ENCODE measurements at places on chromosomes 13 and 19.

GRCh38 chr13:49610176-49610575 is 18.1 kb upstream of the ARL11 start:
- DNase-seq, result no peak

DNA sequence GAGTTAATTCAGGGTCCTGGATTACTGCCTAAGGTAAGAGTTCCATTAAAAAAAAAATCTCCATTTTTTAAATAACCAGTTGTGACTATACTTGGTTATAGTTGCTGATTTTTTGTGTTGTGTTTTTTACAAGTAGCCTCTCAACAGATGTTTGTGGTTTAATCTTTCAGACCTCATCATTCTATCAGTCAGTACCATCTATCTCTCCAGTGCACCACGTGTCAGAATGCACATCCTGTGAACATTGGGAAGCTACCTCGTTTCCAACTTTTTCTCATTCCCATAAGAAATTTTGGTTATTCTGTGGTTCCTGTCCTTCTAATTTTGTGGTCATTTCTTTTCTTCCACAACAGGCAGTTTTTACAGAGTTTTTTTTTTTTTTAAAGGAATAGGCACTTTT is 39.2 kb downstream of the WDFY2 start:
- no peak for DNase-seq

DNA sequence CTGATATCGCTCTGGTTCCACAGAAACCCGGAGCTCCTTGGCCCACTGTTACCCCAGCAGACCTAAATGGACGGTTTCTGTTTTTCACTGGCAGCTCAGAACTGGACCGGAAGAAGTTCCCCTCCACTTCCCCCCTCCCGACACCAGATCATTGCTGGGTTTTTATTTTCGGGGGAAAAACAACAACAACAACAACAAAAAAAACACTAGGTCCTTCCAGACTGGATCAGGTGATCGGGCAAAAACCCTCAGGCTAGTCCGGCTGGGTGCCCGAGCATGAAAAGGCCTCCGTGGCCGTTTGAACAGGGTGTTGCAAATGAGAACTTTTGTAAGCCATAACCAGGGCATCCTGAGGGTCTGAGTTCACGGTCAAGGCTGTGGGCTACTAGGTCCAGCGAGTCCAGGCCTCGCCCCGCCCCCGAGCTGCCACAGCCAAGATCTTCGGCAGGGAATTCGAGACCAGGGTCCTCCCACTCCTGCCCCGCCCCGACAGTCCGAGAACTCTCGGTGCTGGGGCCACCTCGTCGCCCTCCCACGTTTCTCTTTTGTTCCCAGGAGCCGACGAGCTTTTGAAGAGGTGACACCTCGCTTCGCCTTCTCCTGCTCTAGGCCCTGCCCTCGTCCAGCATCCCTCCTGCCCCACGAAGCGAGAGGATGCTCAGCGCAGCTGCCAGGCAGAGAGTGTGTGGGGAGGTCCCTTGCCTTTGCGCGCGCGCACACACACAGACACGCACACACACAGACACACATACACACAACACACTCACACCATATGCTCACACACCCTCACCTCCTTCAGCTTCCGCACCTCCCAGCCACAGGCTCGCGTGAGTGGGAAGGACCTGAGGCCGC is 8.8 kb downstream of the ZIC2 start:
- no peak for DNase-seq

GRCh38 chr13:47129461-47129860 is 232.6 kb upstream of the HTR2A start:
- DNase-seq, result no peak

GRCh38 chr19:21147540-21147939 is 5.7 kb downstream of the ZNF431 start:
- DNase-seq, result no peak

GRCh38 chr13:51542346-51543242 is 41.7 kb upstream of the WDFY2 start:
- DNase-seq, result no peak

DNA sequence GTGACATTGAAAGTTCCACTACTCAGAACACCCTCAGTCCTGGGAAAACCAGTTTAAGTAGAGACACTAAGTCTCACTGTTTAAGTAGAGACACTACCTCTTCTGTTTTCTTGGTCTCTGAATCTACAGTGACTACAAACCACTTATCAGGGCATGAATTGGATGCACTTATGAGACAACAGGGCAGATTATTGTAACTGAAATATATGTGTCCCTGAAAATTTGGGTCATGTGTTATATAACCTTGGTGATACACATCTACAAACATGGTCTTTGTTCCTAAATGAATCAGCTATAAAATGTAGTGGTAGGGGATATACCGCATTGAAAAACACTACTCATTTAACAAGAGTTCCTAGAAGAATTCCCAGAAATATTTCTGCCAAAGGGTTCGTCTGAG is 55.7 kb downstream of the SERP2 start:
- no peak for DNase-seq

- no peak for DNase-seq
Observed at GRCh38 chr13:21913010-21913409, 242.1 kb downstream of the FGF9 start.

GRCh38 chr19:51387924-51388389 is at the start of gene LIM2:
Gene LIM2 (minus strand): TSS chr19:51387974. CDS start chr19:51387443, 531 bp downstream.
- no peak for DNase-seq

DNA sequence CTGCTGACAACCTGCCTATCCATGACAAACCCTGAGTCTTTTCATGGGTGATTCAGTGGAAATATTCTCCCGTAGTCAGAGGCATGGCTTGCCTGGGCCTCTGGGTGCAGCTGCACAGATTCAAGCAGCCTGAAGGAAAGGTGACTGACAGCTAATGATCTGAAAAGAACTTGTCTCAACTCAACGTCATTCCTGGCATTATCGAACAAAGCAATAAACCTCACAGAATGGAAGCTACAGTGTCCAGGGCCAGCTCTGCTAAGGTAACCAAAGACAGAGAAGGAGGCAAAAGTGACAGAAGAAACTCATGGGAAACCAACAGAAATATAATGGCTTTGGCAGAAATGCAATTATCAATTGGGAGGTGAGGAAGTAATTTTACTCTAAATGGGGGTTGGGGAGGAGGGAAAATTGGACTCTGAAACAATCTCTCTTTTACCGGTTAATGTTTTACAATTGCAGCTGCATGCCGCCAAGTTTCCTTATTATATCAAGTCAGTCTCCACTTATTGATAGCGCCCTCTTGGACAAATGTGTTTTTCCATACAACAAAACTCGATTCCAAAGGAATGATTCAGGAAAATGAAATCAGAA is 12.9 kb downstream of the STARD13 start:
- no peak for DNase-seq

DNA sequence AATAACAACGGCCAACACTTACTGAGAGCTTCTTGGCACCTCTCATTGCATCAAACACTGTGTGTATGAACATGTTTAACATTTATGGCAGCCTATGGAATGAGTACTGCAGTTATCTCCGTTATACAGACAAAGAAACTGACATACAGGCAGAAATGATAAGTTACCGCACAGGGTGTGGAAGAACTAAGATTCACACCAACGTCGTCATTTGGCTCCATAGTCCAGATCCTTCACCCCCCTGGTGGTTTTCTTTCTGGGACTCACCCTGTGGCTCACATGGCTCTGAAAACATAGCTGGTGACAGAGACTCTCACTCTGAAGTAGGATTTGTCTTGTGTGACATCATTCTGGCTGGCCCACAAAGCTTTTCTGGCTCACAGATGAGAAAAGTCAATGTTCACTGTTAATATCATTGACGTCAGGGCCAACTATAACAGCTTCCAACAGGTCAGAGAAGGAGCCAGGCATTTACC is 230.1 kb downstream of the DLEU7 start:
- DNase-seq, result no peak

DNA sequence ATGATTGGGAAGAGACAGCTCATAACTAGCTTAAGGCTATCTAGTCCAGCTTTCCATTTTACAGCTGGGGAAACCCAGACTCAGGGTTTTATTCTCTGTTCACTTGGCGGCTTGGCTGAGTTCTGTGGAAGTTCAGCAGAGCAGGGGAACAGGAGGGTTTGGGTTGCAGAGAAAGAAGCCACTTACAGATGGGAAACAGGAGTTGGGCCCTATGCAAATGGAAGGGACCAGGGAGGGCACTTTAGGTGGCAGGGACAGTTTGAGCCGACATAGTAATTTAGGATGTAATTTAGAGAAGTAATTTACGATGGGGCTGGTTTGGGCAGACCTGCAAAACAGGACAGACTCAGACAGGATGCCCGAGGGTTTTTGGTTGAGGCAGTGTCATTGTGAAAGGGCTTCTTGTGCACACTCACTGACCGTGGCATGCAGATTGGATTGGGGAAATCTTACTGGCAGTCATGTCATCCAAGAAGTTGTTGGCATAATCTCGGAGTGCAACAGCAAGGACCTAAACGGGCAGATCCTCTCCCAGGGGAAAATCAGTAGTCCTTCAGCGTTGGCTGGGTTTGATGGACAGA is 47.3 kb upstream of the GPR183 start:
- DNase-seq, result no peak

DNA sequence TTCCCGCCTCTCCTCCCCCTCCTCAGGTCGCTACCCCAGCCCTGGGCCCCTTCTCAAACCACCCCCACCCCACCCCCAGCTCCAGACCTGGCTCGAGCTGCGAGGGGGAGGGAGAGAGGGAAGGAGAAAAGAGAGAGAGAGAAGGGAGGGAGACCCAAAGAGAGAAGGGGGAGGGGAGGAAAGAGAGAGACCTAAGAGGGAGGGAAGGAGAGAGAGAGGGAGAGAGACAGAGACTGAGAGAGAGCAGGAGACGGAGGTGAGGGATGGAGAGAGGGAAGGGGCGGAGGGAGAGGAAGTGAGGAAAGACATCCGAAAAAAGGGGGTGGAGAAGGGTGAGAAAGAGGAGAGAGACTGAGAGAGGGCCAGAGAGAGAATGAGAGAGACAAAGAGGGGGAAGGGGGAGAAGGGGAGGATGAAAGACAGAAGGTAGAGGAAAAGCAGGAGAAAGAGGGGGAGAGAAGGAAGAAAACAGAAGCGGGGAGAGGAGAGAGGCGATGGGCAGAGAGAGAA is 2.0 kb upstream of the SPACA6 start:
- DNase-seq, result no peak

DNA sequence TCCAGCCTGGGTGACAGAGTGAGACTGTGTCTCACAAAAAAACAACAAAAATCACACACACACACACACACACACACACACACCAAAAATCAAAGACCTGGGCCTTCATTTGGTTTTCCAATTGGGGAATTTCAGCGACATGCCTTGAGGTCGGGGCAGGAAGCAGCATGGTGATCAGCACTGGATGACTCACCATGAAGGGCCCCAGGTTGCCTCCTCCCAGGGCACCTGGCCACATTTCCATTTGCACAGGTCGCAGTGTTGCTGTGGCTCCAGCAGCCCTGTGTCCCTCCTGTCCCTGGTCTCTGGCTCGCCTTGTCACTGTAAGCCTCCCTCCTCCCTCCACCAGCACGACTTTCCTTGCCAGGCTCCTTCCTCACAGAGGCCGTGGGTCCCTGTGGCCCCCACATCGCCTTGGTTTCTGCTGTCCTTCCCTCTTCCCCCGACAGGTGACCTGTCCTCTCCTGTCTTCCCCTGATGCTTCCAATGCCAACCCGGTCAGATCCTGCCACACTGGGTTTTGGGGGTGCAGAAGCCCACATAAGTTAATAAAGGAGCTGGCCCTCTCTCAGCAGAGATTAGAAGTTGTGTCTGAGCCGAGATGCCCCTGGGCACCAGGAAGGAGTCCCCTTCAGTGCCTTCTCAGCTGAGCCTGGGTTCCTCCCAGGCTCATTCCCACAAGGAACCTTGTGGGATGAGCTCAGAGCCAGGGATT is 66.7 kb downstream of the GPR12 start:
- DNase-seq, result no peak

GRCh38 chr13:91745967-91746366 is 347.5 kb downstream of the GPC5 start:
- DNase-seq, result no peak

- no peak for DNase-seq
Observed at GRCh38 chr13:45410001-45410400, 8.2 kb downstream of the SLC25A30 start.

GRCh38 chr13:93771782-93772181 is 545.2 kb downstream of the GPC6 start:
- no peak for DNase-seq

GRCh38 chr13:80012251-80012650 is 328.7 kb downstream of the SPRY2 start:
- DNase-seq, result no peak

GRCh38 chr19:10960314-10961072 is at the start of gene SMARCA4:
Gene SMARCA4 (plus strand): TSS chr19:10961030. CDS start chr19:10984152, 23,122 bp downstream.
- DNase-seq, result peak; percentile 97

DNA sequence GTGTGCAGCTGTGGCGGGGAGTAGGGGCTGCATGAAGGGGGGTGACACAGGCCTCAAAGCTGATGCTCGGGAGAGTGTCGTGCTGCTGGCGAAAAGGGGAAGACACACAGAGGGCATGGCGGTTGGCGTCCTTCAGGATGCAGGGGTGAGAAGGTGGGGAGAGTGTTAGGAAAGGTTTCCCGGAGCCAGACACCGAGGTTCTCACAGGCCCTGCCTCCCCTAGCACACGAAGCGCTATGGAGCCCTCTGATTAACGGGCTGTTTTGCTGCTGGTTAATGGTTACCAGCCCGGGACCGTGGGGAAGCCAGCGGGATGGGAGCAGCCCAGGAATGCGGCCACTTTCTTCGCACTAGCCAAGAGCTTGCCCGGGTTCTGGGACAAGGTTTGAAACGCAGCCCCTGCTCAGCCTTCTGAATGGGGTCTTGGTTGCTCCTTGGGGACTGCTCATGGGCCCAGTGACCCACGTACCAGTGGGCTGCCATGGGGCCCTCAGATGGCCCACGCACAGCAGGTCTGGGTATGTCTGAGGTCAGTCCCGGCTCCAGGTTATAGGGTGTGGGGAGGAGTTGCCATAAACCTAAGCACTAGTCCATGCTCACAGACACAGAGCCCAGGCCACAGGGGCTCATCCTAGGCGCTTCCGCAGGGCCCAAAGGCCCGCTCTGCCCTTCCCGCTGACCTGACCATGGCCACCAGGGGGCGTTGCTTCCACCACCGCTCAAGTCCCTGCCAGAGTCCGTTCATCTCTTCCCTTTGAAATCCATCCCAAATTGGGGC is 31.3 kb upstream of the ISYNA1 start:
- DNase-seq, result peak; percentile 44

DNA sequence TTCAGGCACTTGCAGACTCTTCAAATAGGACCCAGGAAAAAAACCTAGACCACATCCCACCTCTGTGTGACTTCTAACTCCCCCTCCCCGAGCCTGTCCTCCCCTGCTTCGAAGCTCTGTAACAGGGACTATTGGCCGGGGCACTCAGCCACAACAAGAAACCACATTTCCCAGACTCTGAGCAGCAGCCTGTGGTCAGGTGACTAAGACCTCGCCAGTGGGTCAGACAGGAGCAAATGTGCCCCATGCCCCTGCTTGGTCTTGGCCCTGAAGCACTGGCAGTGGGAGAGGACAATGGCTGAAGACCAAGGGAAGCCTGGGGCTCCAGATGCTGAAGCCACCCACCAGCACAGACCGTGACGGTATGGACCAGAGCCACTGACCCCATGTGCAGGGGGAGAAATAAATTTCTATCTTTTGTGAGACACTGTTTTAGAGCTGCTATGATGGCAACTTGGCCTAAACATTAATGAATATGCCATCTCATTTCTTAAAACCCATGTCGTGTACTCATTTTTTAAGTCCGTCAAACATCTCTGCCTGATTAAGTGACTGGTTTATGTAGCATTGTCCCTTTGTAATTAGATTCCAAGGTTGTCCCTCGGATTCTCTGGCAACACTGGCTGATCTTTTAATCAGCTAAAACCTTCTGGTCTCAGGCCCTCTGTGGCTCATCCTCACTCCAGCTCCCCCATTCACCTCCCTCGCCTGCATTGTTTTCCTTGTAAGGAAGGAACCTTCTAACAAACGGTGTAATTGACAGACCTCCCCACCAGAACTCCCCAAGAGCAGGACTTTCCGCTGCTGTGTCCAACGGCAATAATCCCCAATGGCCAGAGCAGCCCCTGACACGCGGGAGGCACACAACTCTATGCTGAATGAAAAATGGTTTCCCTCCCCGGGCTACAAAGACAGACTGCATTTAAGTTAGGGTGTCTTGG is 98.4 kb downstream of the STK24 start:
- DNase-seq, result no peak
